ENCODE measurements at places on chromosomes 4 and X.

GRCh38 chr4:173514641-173515217 lies 15.3 kb downstream of the HAND2 start:
- DNase-seq: no peak

DNA sequence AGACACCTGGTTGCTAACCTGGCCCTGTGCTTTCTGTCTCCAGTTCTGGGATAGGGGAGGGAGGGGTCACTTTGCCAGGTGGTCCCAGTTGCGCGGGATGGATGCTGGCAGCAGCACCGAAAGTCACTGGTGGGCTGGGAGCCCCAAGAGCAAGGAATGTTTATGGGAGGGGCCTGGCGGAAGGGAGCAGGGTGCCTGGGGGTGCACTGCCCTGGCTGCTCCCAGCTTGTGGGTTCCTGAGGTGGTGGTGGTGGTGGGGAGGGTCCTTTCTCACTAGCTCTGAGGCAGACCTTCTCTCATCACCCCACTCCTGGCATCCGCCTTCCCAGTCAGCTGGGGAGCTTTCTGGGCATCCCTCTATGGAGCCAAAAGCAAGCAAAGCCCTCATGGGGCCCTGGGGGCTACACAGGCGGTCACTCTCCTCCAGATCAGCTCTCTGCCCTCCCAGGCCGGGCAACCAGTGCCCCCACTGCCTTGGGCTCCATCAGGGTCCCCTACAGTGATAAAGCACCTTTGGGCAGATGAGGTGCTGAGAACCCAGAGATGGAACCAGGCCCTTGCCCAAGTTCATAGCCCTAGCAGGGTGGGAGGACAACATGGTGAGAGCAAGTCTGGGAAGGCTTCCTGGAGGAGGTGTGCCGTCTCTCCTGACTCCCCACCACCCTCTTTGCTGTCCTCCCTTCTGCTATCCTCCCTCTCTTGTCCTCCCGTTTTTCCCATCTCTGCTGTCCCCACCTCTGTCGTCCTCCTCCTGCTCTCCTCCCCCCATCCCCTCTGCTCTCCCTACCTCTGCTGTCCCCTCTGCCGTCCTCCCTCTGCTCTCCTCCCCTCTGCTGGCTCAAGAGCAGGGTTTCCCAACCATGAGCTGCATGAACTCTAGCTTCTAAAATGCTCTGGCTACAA lies 16.0 kb downstream of the FGFR3 start:
- DNase-seq: no peak

GRCh38 chr4:123361195-123361861 lies 35.3 kb upstream of the SPRY1 start:
- no peak for DNase-seq

- no peak for DNase-seq
Observed at GRCh38 chrX:50100188-50100587, 100.6 kb downstream of the AKAP4 start.

GRCh38 chr4:48018112-48018511 lies 1.5 kb downstream of the NIPAL1 start:
- no peak for DNase-seq

GRCh38 chr4:8328866-8329559 lies 59.5 kb downstream of the HTRA3 start:
- DNase-seq: no peak

DNA sequence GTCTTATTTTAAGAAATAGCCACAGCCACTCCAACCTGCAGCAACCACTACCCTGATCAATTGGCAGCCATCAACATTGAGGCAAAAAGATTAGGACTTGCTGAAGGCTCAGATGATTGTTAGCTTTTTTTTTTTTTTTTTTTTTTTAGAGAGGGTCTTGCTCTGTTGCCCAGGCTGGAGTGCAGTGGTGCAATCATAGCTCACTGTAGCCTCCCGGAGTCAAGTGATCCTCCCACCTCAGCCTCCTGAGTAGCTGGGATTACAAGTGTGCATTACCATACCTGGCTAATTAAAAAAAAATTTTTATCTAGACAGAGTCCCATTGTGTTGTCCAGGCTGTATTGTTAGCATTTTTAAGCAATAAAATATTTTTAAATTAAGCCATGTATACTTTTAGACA lies 26.5 kb downstream of the RHOH start:
- DNase-seq: no peak

DNA sequence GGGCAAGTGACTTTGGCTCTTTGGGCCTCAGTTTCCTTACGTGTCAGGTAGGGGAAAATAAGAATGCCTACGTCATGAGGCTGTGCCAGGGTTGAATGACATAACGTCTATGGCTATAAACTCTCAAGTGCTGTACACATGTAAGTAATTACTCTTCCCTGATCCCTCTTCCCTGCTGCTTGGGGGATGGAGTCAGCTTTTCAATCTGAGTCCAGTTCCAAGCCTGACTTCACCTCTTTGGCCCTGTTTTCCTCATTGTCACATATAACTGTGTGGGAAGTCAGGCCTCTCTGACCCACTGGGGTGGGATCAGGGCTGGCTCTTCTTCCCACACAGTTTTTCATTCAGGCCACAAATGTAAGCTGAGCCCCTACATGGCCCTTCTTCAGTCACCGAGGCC lies 11.4 kb upstream of the CITED1 start:
- no peak for DNase-seq

GRCh38 chrX:101462892-101463291 lies 22.4 kb upstream of the ARMCX4 start:
- DNase-seq: peak; percentile 4

DNA sequence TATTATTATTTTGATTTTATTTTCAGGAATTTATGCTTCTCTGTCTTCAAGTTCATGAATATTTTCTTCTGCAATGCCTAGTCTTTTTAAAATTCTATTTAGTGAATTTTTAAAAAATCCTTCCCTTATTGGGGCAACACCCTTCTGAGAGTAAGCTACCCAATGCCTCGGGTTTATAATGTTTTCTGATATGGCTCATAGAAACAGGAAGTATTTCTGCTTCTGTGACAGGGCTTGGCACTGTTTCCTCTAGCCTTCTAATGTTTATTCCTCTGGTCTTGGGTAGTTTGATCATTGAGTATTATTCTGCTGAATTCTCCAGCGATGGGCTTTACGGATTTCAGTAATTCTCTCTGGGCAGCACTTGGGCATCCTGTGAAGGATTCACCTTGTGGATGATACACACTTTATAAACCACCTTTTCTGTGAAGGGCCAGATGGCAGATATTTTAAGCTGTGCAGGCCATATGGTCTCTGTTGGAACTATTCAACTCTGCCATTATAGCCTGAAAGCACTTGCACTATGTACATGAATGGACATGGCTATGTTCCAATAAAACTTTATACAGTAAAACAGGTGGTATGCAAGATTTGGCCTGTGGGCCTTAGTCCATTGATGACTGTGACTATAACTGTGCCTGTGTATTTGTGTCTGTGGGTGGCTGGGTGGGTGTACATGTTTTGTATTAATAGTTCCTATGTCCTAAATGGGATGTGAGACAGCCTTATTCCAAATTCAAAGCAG lies 95.9 kb upstream of the FAT1 start:
- peak; percentile 74 for DNase-seq

DNA sequence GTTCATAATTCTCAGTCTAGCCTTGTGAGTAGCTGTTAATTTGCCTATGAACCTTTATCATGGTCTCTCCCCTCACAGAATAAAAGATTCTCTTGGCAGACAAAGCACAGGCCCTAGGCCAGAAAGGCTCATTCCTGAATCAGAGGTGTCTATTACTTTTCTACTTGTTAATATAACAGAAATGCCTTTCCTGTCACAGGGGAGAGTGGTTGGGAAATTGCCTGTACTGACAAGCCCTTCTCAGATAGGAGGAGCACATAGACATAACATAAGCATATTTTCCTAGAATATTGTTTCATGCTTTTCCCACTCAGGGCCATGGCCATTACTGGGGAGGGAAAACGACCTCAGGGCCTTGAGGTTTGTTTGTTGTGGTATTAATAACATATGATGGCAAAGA lies 308.3 kb downstream of the BMPR1B start:
- no peak for DNase-seq

DNA sequence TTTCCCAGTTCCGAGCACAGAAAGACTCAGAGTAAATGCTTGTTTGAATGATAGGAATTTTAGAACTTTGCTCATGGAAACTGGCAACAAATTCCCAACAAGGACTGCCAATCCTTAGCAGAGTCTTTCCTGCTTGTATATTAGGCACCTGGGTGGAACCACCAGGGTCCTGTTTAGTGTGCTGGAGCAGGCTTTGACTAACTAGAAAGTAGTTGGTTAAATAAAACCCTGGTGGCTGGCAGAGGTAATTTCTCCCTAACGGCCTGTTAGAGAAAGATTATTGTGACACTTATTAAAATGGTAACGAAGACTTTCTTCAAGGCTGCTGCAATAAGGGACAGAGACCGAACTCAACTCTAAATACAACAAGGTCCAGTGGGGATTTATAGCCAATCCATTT lies 103.6 kb upstream of the TEX13D start:
- no peak for DNase-seq

DNA sequence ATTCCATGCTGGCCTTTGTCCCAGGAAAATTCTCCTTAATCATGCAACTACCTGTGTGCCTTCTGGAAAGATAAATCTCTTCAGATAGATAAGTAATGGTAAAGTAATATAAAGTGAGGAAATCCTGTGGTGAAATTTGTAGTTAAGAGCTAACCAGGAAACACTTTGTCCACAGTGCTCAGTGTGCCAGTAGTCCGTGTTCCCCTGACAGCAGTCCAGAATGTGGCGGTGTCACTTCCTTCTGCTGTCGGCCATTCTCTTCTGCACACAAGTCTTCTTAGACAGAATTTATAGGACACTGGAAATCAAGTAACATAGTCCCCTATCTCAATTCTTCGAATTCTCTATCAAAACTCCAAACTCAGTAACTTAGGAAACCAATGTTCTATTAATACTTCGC lies 5.7 kb upstream of the CXXC4 start:
- no peak for DNase-seq

GRCh38 chr4:185304944-185305690 lies 90.6 kb downstream of the LRP2BP start:
- DNase-seq: no peak

DNA sequence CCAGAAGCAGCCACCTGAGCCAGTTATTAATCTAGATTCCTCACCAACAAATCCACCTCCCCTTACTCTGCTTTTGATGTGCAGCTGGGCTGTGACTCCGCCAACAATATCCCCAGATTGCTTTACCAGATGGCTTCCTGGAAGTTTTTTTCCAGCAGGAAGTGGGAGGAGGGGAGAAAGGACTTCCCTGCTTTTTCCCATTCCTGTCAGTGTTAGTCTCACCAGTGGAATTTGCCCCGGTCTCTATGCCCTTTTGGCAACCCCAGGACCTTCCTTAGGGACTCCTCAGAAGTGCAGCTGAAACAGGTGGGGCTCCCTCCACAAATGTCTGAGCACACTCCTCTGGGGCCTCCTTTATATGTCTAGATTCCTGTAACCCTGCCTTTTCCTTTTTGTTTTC lies 465.2 kb upstream of the IGFBP7 start:
- no peak for DNase-seq

- no peak for DNase-seq
Observed at GRCh38 chrX:118545510-118545909, 49.9 kb downstream of the DOCK11 start.

DNA sequence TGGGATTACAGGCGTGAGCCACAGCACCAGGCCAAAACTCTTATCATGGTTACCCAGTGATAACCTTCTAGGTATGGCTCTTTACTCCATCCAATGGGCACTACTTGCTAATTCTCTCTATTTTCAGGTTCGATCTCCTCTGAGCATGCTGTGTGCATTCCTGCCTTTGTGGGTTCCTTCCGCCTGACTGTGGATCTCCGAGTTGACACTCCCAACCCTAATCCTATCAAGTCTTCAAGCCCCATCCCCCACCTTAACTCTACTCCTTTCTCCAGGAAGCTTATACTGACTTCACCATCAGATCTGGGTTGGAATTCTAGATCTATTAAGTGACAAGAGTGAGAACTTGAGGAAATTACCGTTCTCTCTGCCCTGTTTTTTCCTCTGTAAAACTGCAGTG lies 64.6 kb downstream of the ZAR1 start:
- DNase-seq: no peak

DNA sequence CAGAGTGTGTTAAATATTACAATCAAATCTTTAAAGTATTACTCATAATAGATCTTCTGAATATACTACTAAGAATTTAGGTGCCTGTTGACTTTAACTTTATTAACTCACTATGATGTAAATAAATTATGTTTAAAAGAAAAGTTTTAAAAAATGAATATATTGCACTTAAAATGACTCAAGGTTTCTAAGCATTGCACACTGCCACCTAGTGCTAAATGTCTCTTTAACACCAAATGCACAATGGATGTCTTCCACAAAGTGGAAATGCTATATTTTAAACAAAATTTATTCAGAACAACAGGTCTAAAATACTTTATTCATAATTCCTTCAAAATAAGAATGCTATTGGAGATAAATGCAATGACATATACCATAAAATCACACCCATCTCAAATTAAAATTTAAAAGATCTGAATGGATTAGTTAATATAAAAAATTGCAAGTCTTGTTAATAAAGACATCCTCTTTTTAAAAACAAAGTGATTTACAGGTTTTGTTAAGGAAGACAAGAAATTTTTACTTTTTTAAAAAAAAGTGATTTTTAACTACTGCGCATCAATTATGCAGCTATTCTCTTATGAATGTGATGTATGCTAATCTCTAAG lies 5.5 kb downstream of the INPP4B start:
- DNase-seq: no peak

DNA sequence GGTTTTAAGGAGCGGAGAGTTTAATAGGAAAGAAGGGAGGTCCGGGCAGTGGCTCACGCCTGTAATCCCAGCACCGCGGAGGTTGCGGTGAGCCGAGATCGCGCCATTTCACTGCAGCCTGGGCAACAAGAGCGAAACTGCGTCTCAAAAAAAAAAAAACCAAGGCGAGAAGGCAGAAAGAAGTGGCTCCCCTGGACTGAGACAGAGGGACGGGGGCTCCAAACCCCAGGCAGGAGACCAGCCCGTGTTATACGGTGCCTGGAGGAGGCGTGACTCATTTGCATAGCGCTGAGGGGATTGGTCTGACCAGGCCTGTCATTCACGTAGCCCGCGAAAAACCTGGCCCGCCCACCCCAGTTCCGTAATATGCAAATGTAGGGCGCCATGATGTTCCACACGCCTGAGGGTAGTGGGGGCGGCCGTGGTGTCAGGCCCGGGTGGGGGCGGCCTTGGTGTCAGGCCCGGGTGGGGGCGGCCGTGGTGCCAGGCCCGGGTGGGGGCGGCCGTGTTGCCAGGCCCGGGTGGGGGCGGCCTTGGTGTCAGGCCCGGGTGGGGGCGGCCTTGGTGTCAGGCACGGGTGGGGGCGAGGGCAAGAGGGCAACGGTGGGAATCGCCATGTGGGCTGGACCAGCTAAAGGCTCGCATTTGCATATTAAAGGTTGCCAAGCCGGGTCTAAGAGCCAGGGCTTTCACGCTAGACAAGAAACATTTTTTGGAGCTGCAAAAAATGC lies 2.1 kb downstream of the PLCXD1 start:
- DNase-seq: peak; percentile 95

All from cerebellum (tissue), 4 donors.